ENCODE measurements at places on chromosomes 4 and X. TPM values are rescaled to one million over a fixed set of nuclear protein-coding genes. Genes with fewer than 3 reads are reported as not detected.

NAP1L3 gene
- 100 TPM for total RNA-seq

OFD1 gene
- total RNA-seq, result 18.2 TPM

GLRA2 gene
- 86.8 TPM for total RNA-seq

ZC4H2 gene
- 12.8 TPM for total RNA-seq

CYBB gene
- 4.2 TPM for total RNA-seq

All from temporal lobe (tissue), 4 donors.